ENCODE measurements at places on chromosomes 12 and 14. TPM values are rescaled to one million over a fixed set of nuclear protein-coding genes. Genes with fewer than 3 reads are reported as not detected.

The POTEM gene
- total RNA-seq = not detected

The MYF6 gene
- not detected for total RNA-seq

The RALGAPA1 gene
- total RNA-seq = 29.8 TPM

The RGS6 gene
- 2.8 TPM for total RNA-seq

The ERBB3 gene
- 51.2 TPM for total RNA-seq

The ITPK1 gene
- 92.7 TPM for total RNA-seq

The GARIN6 gene
- total RNA-seq = not detected

The AGAP2 gene
- 4.6 TPM for total RNA-seq

The FGF23 gene
- 0.24 TPM for total RNA-seq

The NOPCHAP1 gene
- 54.1 TPM for total RNA-seq

The LHX5 gene
- 2.1 TPM for total RNA-seq

The WNT1 gene
- not detected for total RNA-seq

The SRRM4 gene
- 1.1 TPM for total RNA-seq

The HCAR1 gene
- 0.07 TPM for total RNA-seq

The TOMM20L gene
- not detected for total RNA-seq

The SSTR1 gene
- total RNA-seq = 0.90 TPM

The TMEM30B gene
- 12.2 TPM for total RNA-seq

The TMTC1 gene
- 16.1 TPM for total RNA-seq

The HHIPL1 gene
- total RNA-seq = 2.6 TPM

The GYS2 gene
- not detected for total RNA-seq

The ACVRL1 gene
- total RNA-seq = not detected

The TMEM179 gene
- total RNA-seq = 11.4 TPM

The SMCO2 gene
- total RNA-seq = 0.20 TPM

The RIN3 gene
- total RNA-seq = 1.5 TPM

The NELL2 gene
- 31.9 TPM for total RNA-seq

The GALNT4 gene
- 3.1 TPM for total RNA-seq

The ST8SIA1 gene
- not detected for total RNA-seq

The SPTLC2 gene
- 32.6 TPM for total RNA-seq

The IL22 gene
- total RNA-seq = not detected

The CDKL1 gene
- 1.8 TPM for total RNA-seq

The SERPINA10 gene
- total RNA-seq = not detected

The PSEN1 gene
- total RNA-seq = 49.9 TPM

The PROX2 gene
- not detected for total RNA-seq

The SERPINA9 gene
- total RNA-seq = not detected

The NGB gene
- total RNA-seq = 0.11 TPM

The LRCOL1 gene
- total RNA-seq = not detected

The HELB gene
- total RNA-seq = 10.7 TPM

The KRT74 gene
- total RNA-seq = not detected

The CCDC38 gene
- not detected for total RNA-seq

The TTC6 gene
- total RNA-seq = 0.33 TPM

The KRT6B gene
- not detected for total RNA-seq

The ADGRD1 gene
- 0.09 TPM for total RNA-seq

The MYO1H gene
- 0.11 TPM for total RNA-seq

The WIF1 gene
- total RNA-seq = 0.42 TPM

The CCDC63 gene
- total RNA-seq = 1.3 TPM

The TCL1A gene
- total RNA-seq = 0.31 TPM

The MUCL1 gene
- total RNA-seq = not detected

The OTX2 gene
- total RNA-seq = 193 TPM

The MMP19 gene
- total RNA-seq = 1.7 TPM

The DHRS2 gene
- total RNA-seq = 0.66 TPM

The DNM1L gene
- 81.1 TPM for total RNA-seq

The SPATS2 gene
- 17.1 TPM for total RNA-seq

The CDKN1B gene
- total RNA-seq = 28.3 TPM

The IFNG gene
- total RNA-seq = not detected

The B3GNT4 gene
- 1.0 TPM for total RNA-seq

The MGP gene
- not detected for total RNA-seq

The UNC119B gene
- total RNA-seq = 53.5 TPM

The LRFN5 gene
- total RNA-seq = 3.0 TPM
